ENCODE measurements at places on chromosomes 3 and 15. TPM values are rescaled to one million over a fixed set of nuclear protein-coding genes. Genes with fewer than 3 reads are reported as not detected.

GRCh38 chr3:195265363-195265976 lies 5.5 kb downstream of the XXYLT1 start:
- DNase-seq, result no peak
- no peak overlapping the region for H3K4me3 ChIP-seq
- no peak overlapping the region for H3K27ac ChIP-seq
- no peaks in the 10 kb centered on the region for H3K27me3 ChIP-seq

DNA sequence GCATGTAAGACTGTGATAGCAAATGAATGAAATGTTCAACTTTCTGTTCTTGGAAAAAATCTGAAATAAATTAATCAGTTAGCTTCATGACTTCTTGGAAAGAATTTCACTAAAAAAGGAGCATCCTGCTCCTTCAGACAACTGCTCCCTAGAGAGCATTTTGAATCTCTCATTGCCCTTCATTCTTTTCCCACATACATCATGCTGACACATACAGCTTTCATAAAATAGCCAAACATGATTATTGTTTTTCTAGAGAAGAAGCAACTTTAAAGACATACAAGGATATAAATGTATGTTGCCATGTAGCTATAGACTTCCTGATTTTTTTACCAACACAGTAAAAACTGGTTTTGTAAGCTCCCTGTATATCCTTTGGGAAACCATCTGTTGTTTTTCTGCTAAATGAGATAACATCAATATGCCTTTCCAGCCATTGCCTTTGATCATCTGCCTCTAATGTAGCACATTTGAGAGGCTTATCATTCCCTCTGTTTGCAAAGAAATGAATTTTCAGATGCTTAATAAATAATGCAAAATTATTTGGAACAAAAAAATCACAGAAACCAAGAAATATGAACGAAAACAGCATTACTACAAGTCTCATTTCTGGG lies 248.2 kb upstream of the GPR149 start:
- no peaks in the 10 kb centered on the region for H3K36me3 ChIP-seq
- no peak overlapping the region for H3K4me3 ChIP-seq
- H3K27me3 ChIP-seq, result no peaks in the 10 kb centered on the region
- no peak for DNase-seq
- H3K4me1 ChIP-seq, result no peaks in the 10 kb centered on the region

GRCh38 chr3:146080578-146080977 lies 80.4 kb downstream of the PLOD2 start:
- no peak overlapping the region for H3K4me3 ChIP-seq
- H3K27ac ChIP-seq, result no peak overlapping the region
- H3K36me3 ChIP-seq, result peaks cover 59% of the 10 kb centered on the region
- no peaks in the 10 kb centered on the region for H3K27me3 ChIP-seq

- H3K27ac ChIP-seq, result no peak overlapping the region
- no peak for DNase-seq
- no peaks in the 10 kb centered on the region for H3K27me3 ChIP-seq
- H3K36me3 ChIP-seq, result no peaks in the 10 kb centered on the region
Observed at GRCh38 chr3:107950417-107950816, 140.4 kb downstream of the CD47 start.

EDEM1 gene
- total RNA-seq, result 46.3 TPM

- H3K27ac ChIP-seq, result peak overlapping the region; percentile 97
- peaks cover 3% of the 10 kb centered on the region for H3K36me3 ChIP-seq
- peak overlapping the region; percentile 99 for H3K4me3 ChIP-seq
- DNase-seq, result no peak
Observed at GRCh38 chr3:47283193-47283537, 421 bp downstream of the KLHL18 start.

DNA sequence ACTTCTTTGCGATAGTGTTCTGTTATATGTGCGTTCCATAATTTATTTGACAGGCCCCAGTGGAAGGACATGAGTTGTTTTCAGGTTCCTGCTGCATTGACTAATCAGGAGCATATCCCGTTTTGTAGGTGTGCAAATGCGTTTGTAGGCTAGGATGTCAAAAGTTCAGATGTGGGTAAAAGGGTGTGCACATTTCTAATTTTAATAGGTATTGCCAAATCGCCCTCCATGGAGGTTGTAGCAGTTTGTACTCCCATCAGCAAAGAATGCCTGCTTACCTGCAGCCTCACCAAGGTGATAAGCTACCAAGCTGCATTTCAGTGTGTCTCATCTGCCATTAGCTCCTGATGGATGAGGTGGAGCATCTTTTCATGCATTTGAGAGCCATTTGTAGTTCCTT lies 36.3 kb downstream of the KLF13 start:
- no peak overlapping the region for H3K4me3 ChIP-seq
- peaks cover 10% of the 10 kb centered on the region for H3K4me1 ChIP-seq
- H3K36me3 ChIP-seq, result peaks cover 5% of the 10 kb centered on the region
- H3K27me3 ChIP-seq, result no peaks in the 10 kb centered on the region
- H3K27ac ChIP-seq, result no peak overlapping the region
- DNase-seq, result peak; percentile 68

TAMM41 gene
- 8.7 TPM for total RNA-seq

ALCAM gene
- total RNA-seq, result 276 TPM

DNA sequence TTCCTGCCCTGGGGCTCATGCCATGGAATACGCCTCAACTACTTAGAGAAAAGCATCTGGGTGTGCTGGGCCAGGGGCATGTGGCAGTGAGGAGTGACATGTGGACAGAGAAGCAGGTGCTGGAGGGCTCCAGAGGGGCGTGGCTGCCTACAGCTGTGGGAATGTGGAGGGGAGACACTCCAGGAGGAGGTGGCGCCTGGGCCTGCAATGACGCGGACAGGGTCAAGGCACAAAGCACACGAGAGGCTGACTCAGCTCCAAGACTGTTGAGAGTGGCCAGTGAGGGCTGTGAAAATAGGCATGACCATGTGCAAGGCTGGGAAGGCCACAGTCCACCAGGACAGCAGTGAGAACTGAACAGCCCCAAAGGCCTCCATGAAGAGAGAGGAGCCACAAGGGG lies 48.5 kb downstream of the PTH1R start:
- H3K4me3 ChIP-seq, result no peak overlapping the region
- H3K27ac ChIP-seq, result peak overlapping the region; percentile 75
- H3K27me3 ChIP-seq, result no peaks in the 10 kb centered on the region
- H3K36me3 ChIP-seq, result peaks cover 58% of the 10 kb centered on the region
- peak; percentile 89 for DNase-seq

HRG gene
- not detected for total RNA-seq

DNA sequence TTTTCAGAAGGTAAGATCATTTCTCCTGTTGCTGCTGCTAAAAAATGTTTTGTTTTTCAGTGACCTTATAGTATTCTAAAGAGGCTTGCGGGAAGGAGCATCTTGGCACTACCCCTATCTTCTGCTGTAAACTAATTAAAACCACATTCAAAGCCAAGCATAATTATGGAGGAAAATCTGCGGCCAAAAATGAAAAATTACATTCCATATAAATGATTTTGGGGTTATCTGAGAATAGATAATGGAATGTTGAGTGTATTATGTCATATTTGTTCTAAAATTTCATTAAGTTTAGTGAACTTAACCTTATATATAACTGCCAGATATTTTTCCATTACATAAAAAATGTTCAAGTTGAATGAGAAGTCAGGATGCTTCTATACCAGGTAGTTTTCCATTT lies 170.4 kb upstream of the TMC3 start:
- no peaks in the 10 kb centered on the region for H3K4me1 ChIP-seq
- no peaks in the 10 kb centered on the region for H3K36me3 ChIP-seq
- H3K27ac ChIP-seq, result no peak overlapping the region
- no peak for DNase-seq
- no peaks in the 10 kb centered on the region for H3K27me3 ChIP-seq

GRCh38 chr3:11818033-11818432 lies 28.7 kb downstream of the TAMM41 start:
- H3K4me1 ChIP-seq, result no peaks in the 10 kb centered on the region
- H3K27me3 ChIP-seq, result no peaks in the 10 kb centered on the region
- DNase-seq, result no peak
- no peak overlapping the region for H3K27ac ChIP-seq
- H3K4me3 ChIP-seq, result no peak overlapping the region

EIF3J gene
- total RNA-seq, result 36.2 TPM

DNA sequence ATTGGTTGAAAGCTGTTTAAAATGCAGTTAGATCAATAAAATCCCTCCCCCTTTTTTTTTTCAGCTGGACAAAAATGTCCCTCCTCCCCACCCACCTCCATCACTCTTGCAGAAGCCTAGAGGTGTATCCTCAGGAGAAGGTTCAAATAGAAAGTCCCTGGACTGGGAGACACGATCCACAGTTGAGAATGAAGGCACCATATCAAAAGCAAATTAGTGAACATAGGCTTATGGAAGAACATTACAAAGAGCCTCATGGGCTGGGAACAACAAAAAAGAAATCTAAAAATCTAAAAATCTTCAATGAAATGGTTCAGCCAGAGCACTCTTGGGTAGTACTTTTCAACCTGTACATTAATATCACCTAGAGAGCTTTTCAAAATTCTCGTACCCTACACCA lies 46.2 kb downstream of the GHSR start:
- no peak overlapping the region for H3K4me3 ChIP-seq
- no peak for DNase-seq
- no peaks in the 10 kb centered on the region for H3K27me3 ChIP-seq
- H3K4me1 ChIP-seq, result no peaks in the 10 kb centered on the region
- no peak overlapping the region for H3K27ac ChIP-seq
- H3K36me3 ChIP-seq, result peaks cover 30% of the 10 kb centered on the region

DNA sequence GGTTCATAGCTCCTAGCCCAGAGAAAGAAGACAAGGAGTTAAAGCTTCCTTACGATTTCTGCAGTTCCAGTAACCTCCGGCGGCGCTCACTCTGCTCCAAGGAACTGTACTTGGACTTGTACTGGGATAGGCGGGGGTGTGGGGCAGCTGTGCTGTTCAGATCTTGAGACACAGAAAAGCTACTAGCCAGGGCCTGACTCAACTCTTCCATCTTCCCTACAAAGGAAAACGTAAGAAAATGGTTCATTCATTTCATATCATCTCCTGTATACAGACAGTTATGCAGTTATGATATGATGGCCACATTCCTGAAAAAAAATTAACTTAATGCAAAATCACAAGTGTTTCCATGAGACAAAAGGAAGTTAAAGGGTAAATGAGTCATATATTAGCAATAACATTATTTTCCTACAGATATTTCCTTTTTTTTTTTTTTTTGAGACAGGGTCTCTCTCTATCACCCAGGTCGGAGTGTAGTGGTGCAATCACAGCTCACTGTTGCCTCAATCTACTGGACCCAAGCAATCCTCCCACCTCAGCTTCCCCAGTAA lies 4.6 kb downstream of the SNUPN start:
- H3K4me1 ChIP-seq, result peaks cover 19% of the 10 kb centered on the region
- no peaks in the 10 kb centered on the region for H3K27me3 ChIP-seq
- peak; percentile 93 for DNase-seq
- peak overlapping the region; percentile 97 for H3K27ac ChIP-seq
- H3K36me3 ChIP-seq, result peaks cover 32% of the 10 kb centered on the region
